NCI-H524 (cell line): ENCODE measurements at places on chromosomes 13 and 19.

GRCh38 chr19:55464662-55465054, at the start of gene C19orf85:
Gene C19orf85, minus strand, starts transcription at chr19:55464751. Its CDS starts 197 bp downstream, at chr19:55464554.
- DNase-seq: no peak

DNA sequence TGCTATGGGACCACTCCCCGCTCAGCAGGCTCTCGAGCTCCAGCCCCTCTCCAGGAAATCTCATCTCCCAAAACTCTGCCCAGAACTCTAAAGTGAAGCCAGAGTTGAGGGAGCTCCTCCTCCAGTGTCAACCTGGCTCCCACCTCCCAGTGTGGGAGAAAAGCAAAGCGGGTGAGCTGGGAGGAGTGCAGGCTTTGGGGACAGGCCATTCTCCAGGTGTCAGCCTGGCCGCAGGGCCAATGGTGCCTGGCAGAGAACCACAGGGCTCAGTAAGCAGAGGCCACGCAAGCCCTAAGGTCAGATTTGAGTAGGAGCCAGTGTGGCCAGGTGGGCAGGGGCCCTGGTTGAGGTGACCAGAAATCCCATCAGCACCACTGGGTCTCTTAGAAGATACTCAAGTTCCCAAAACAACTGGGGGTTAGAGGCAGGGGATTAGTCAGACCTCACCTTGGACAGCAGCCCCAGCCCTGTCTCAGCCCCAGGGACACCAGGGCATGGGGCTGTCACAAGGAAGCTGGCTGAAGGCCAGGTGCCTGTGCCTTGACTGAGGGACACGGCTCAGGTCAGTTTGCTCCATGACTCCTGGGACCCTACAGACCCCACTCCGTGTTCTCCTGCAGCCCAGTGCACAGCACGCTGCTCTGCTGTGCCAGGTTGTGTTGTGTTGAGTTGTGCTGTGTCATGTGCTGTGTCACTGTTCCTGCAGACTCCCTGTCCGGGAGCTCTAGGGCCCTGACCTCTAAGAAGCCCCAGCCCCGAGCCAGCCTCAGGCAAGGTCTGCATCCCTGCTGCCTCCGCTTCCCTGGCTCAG, 2.8 kb upstream of the ZNF181 start:
- no peak for DNase-seq

GRCh38 chr13:99086267-99087097, 108.6 kb upstream of the DOCK9 start:
- DNase-seq: no peak

GRCh38 chr13:94431574-94431973, 47.9 kb downstream of the DCT start:
- peak; percentile 7 for DNase-seq

GRCh38 chr19:46841458-46842083, 9.1 kb downstream of the AP2S1 start:
- no peak for DNase-seq

GRCh38 chr13:30824651-30825050, 81.4 kb upstream of the MEDAG start:
- no peak for DNase-seq

DNA sequence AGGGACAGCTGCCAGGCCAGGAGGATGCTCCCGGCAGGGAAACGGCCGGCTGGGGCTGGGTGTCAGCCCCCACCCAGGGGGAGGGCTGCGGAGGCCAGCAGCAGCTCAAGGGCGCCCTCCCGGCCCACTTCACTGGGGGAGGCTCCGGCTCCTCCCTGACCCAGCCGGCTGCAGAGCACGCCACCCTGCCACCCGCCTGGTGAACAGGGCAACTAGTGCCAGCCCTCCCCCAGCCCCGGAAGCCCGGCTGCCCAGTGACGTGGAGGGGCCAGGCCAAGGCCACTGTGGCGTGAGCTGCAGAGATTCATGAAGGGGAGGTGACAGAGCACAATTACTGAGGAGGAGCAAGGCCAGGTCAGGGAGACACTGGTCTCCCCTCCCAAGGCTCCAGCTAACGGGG, 14.7 kb downstream of the REXO1 start:
- DNase-seq: no peak

- no peak for DNase-seq
Observed at GRCh38 chr19:48630296-48631063, 6.7 kb downstream of the DBP start.

- DNase-seq: no peak
Observed at GRCh38 chr19:28987177-28987576, 225.8 kb downstream of the UQCRFS1 start.

DNA sequence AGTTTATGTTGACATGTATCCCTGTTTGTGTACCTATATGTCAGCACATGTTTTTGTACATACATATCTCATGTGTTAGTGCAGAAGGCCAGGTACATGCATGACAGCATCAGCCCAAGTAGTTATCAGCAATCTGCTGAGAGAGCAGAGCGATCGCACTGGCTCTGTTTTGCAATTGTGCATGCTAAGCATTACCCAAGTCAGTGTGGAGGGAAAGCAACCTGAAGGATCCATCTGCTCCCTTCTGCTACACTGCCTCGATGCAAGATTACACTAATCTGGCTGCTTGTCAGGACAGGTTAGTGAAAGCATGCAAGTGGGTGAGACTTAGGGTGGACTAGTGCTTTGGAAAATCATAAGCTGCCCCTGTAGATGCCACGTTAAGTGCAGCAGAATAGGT, 211.8 kb downstream of the PCCA start:
- DNase-seq: peak; percentile 96
